Femur (tissue), 1 donor: ENCODE measurements at places on chromosomes 7 and 10.
A peak's percentile ranks its signal among the peaks of the same experiment; 100 is the strongest.

GRCh38 chr10:31758495-31758894 lies 170.1 kb downstream of the ARHGAP12 start:
- DNase-seq, result no peak

GRCh38 chr7:8338206-8338605 lies 76.2 kb upstream of the ICA1 start:
- no peak for DNase-seq

DNA sequence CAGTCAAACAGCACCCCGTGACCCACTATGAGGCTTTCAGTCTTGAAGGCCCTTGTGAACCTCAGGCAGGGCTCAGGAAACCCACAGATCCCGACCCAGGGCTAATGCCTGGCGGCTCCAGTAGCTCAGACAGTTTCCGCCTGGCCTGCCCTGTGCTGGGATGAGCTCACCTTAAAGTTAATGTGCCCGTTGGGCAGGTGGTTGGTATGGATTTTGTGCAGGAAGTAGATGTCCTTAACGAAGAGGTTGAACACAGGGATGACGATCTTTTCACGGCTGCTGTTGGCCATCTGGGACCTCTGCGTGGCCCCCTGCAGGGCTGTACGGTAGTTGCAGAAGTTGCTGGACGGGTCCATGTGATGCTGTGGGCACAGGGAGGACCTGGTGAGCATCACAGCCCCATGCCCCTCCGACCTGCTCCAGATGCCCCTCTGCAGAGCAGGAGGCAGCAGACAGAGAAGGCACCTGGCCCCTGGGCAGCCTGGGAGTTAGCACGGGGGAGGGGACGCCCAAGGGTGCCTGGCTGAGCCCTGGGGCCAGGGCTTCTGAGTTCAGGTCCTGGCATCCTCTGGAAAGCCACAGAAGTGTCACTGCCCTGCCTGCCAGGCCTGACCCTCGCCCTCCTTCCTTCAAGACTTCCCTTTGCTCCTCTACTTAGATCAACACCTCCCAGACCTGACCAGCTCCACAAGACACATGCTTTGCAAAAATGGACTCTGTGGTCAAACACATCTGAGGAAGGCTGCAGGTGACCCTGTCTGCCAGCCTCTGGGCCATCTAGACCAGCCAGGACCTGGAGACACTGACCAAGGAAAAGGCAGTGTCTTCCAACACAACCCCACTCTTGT lies 59.8 kb downstream of the CSGALNACT2 start:
- DNase-seq, result no peak

GRCh38 chr7:43302211-43302711 lies 189.8 kb downstream of the HECW1 start:
- peak; percentile 28 for DNase-seq

GRCh38 chr7:21903020-21903786 lies 42.5 kb downstream of the CDCA7L start:
- DNase-seq, result no peak

DNA sequence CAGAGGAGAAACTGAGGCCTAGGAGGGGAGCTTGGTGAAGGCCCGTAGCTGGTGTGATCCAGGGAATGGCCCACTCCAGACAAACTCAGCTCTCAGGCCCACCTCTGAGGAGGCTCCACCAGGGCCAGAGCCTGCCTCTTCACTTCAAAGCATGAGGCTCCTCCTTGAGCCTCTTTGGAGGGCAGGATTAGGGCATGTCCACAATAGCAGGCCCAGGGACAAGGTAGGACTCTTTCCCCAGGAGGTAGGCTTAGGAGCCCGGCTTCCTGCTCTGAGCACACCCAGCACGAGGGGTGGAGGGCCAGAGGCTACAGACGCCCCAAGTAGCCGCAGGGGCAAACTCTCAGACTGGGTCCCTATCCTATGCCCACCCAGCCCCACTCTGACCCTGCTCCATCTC lies 164.6 kb upstream of the ZMIZ1 start:
- no peak for DNase-seq

- DNase-seq, result no peak
Measured at GRCh38 chr10:53601260-53601875, 828.8 kb upstream of the MBL2 start.

- no peak for DNase-seq
Measured at GRCh38 chr7:36734731-36735130, 10.4 kb upstream of the AOAH start.

- no peak for DNase-seq
Measured at GRCh38 chr7:121313793-121314676, 14.8 kb upstream of the WNT16 start.

GRCh38 chr7:20172736-20173334 lies 44.3 kb downstream of the MACC1 start:
- peak; percentile 78 for DNase-seq

GRCh38 chr7:74199551-74200355 lies 10.1 kb upstream of the LAT2 start:
- DNase-seq, result no peak

GRCh38 chr7:51732116-51732515 lies 415.5 kb upstream of the COBL start:
- no peak for DNase-seq

GRCh38 chr7:94472608-94473007 lies 37.0 kb upstream of the CASD1 start:
- DNase-seq, result no peak

DNA sequence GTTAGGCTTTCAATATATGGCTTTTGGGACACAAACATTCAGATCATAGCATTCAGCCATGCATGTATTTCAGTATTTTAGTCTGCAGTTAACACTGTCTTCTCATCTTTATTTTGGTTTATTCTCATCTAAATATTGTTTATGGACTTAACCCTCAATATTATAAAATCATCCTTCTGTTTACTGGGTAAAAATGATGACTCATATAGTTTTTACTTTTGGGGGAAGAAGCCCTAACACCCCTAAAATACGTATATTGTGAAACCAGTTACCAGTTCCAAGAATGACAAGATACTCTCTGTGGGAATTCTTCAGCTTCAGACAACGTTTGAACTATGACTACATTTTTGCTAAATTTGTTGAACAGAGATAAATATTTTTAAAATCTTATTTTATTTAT lies 505.4 kb downstream of the LRMDA start:
- DNase-seq, result no peak

DNA sequence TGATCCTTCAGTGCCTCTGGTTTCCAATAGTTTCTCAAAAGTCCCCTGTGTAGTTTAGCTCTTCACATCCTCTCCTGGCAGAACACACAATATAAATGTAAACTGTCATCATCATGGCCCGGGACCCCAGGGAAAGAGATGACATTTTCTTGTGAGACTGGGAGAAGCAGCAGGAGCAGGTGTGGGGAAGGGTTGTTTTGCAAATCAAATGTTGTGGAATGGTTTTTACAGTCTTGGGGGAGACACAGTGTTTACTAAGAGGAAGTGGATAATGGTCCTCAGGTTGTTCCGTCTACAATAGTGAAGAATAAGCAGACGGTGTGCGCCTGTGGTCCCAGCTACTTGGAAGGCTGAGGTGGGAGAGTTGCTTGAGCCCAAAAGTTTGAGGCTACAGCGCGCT lies 159.1 kb downstream of the SEC23IP start:
- peak; percentile 20 for DNase-seq

DNA sequence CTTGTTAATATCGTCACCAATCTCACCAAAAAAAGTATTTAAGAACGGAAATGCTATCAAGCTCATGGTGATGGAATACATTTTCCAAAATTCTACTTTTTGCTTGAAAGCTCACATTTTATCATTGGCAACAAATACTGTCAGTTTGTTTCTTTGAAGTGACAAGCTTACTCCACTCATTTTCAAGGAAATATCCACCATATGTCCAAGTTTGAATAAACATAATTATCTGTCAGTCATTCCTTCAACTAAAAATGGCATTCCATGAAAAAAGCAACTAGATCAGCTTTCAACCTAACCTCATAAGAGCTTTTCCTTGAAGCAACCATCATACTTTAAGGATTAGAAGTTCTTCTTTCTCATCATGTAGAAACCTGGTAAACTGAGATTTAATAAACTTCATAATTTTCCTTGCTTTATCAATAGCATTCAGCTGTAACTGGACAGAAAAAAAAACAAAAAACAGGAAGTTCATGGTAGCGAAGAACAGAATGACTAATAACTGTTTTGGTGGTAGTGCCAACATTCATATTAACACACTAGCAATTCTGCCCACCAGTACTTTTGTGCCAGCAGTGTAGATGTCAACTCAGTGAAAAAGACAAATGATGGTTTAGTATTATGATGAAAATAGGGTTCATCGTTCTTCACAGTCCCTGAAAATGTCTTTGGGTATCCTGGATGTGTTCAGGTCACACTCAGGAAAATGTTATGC lies 764.9 kb downstream of the GRM8 start:
- DNase-seq, result no peak

GRCh38 chr7:77348371-77348813 lies 67.8 kb downstream of the GSAP start:
- DNase-seq, result no peak

- no peak for DNase-seq
Measured at GRCh38 chr7:14398526-14398925, 409.1 kb upstream of the ETV1 start.

GRCh38 chr7:137958470-137959431 lies 43.1 kb downstream of the CREB3L2 start:
- DNase-seq, result no peak
